ENCODE measurements at places on chromosomes 3 and 15.

GRCh38 chr15:56250626-56251025 lies 6.9 kb upstream of the RFX7 start:
- no peak for DNase-seq

GRCh38 chr3:142912402-142913172 lies 23.7 kb upstream of the PCOLCE2 start:
- no peak for DNase-seq

GRCh38 chr15:76898102-76898501 lies 7.0 kb downstream of the SCAPER start:
- no peak for DNase-seq

- no peak for DNase-seq
Observed at GRCh38 chr3:37116998-37117397, 57.4 kb downstream of the LRRFIP2 start.

GRCh38 chr3:16468336-16469098 lies 45.0 kb downstream of the RFTN1 start:
- no peak for DNase-seq

- DNase-seq = no peak
Observed at GRCh38 chr15:65646486-65646885, 24.7 kb downstream of the SLC24A1 start.

DNA sequence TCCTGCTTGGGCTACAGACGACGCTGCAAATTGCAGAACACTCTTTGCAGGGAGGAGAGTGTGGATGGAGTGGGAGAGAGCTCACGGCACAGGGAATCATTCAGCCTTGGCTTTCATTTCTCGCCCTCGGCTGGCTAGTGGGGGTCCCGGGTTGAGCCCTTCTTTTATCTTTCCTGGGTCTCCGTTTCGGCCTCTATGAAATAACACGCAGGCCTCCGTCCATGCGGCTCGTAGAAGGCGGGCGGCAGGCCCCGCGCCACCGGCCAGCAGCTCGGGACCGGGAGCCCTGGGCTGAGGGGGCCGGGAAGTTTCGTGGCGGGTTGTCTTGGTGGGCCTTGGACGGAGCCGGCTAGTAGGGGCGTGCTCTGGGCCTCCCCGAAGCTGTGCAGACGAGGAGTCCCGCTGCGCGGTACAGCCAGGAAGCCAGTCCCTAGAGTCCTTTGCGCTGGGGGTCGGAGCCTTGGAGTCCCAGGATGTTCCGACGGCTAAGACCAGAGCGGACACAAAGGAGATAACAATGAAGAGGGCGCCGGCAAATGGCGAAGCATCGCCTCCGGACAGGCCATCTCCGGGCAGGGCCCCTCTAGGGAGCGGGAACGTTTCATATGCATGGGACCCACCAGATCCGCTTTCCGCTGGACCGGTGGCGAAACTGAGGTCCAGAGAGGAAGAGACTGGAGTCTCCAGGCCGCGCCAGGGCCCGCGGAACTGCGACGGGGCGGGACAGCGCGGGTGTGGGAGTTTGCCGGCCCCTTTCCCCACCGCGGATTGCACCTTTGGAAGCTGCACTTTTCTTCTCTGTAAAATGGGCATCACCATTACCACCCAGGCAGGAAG lies 4.3 kb downstream of the RNU6-1 start:
- DNase-seq = no peak

- no peak for DNase-seq
Observed at GRCh38 chr3:142279965-142280590, 54.7 kb upstream of the GK5 start.

DNA sequence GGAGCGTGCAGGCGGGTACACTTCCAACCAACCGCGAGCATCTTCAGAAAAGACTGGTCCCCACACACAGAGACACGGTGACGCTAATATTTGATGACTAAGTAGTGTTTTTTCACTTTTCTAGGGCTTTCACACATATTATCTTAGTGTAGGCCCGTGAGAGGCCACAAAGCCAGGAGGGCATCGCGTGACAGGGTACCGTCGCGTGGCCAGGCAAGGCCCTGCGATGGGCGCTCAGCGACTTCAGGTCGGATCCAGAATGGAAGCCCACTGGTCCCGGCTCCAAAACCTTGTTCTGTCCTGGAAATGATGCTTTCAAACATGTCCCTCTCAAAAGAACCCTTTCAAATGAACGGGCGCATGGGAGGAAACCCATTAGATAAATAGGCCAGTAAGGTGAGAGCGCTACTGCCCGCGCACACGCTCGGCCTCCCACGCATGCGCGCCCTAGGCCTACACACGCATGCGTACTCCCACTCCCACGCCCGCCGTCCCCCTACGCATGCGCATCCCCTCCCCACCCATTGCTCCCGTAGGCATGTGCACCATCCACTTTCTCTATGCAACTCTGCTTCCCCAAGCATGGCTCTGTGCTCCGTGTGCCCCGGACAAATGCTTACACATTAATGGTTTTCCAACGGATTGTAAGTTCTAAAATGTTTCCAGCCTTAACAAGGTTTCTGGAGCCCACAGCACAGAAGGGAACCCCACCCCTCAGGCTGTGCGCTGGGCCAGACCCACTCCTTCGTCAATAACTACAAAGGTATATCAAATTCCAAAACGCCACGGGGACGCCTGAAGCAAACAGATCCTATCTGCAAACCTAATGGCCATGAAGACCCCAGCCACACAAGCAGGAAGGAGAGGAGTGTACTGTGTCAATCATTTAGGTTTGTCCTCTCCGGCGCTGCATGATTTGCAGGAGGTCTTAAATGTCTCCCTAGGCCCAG lies 72.1 kb downstream of the OCA2 start:
- no peak for DNase-seq

GRCh38 chr3:50423543-50423942 lies 64.2 kb upstream of the TMEM115 start:
- DNase-seq = no peak

DNA sequence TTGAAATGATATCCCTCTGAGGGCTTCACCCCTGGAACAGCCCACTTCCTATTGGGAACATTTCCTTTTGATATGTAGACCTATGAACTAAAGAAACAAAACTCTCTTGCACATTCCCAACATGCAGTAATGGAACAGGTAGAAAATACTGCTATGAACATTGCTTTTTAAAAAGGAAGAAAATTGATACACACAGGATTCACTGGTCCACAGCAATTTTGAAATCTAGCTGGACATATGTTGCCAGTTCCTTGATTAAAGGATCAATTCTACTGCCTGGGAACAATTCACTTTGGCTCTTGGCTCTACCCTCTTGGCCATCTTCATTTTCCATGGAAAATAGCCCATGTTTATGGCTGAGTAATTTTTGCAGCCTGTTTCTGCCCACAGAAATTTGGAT lies 74.9 kb upstream of the ZNF280D start:
- DNase-seq = no peak

GRCh38 chr3:26997226-26997625 lies 372.0 kb downstream of the NEK10 start:
- no peak for DNase-seq

DNA sequence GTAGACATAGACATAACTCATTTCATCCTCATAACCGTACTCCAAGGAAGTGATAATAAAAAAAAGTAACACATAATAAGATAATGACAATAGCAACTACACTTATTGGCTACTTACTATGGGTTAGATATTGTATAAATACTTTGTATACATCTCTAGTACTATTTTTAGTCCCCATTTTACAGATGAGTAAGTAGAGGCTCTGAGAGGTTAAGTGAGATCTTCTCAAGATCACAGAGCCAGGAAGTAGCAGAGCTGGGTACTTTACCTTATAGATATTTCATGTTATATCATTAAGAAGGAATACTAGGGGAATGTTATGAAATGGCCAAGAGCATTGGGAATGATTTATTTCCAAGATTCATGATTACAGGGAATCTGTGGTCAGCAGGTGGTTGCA lies 49.4 kb upstream of the ADAMTSL3 start:
- no peak for DNase-seq

- DNase-seq = peak; percentile 86
Observed at GRCh38 chr3:38454884-38455638, 1.4 kb downstream of the ACVR2B start.

DNA sequence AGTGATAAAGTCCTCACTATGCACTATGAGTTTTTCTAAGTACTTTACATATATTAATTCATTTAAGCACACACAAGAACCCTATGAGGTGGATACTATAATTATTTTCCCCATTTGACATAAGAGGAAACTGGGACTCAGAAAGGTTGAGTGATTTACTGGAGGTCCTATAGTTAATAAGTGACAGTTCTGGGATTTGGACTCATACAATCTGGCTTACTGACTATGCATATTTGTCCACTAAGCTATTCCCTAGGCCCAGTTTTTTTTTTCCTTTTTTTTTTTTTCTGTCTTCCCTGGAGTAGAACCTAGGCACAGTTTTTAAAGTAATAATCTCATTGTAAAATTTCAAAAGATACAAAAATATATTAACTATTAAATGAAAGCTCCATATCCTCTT lies 6.3 kb upstream of the RTP2 start:
- DNase-seq = no peak

DNA sequence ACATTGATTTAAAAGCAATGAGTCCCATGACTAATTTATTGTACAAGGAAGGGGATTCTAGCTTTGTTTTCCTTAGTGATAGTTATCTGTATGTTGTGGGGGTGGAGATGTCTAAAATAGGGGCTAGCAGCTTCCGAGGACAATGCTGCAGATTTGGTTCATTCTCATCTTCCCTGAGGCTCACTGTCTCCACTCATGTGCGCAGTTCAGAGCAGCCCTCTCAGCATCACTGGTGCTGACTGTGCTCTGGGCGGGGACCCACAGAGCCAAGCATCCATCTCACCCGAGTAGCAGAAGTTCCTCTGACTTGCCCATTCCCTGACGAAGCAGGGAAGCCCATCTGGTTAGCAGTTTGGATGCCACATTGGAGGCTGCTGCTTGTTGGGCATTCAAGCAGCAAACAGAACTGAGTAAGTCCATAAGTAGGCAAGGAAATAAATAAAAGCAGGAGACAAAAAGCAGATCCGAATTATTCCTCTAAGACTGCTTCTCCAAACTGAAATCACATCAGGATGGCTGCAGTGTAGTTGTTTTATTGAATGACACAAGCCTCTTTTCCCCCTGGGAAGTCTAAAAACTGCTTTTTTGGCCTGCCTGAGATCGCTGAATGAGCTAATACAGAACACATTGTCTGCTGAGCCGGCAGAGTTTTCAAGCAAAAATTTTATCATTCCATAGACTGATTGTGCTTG lies 27.5 kb downstream of the RARB start:
- DNase-seq = peak; percentile 63

DNA sequence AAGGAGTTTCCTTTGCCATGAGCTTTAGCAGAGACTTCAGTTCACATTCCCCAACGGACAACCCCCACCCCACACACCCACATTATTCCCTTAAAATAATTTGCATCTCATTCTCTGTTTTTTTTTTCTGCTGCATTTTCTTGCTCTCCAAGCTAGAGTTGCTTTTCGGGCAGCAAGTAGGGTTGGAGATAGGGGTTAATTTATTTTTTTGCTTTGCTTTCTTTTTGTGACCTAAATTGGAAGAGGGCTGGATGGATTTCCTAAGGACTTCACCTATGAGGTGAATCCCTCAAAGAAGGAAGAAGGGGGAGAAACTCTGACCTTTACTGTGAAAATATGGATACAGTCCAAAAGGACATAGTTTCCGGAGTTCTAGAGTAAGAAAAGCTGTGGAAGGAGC lies 6.6 kb downstream of the SOX2 start:
- DNase-seq = no peak

DNA sequence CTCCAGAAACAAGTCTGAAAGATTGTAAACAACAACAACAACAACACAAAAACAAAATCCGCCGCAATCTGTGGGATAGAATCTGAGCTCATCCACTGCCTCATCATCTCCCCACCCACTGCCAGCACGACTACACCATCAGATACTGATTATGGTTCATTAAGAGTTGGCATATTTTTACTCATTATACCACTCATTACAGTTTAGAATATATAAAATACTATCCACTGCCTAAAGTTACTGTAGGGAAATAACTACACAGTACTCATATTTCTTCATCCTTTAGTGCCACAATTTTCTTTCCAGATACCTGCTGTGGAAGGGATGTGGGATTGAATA lies 152.5 kb upstream of the PEX5L start:
- DNase-seq = no peak

- no peak for DNase-seq
Observed at GRCh38 chr3:175434561-175434960, 575.4 kb downstream of the NAALADL2 start.

DNA sequence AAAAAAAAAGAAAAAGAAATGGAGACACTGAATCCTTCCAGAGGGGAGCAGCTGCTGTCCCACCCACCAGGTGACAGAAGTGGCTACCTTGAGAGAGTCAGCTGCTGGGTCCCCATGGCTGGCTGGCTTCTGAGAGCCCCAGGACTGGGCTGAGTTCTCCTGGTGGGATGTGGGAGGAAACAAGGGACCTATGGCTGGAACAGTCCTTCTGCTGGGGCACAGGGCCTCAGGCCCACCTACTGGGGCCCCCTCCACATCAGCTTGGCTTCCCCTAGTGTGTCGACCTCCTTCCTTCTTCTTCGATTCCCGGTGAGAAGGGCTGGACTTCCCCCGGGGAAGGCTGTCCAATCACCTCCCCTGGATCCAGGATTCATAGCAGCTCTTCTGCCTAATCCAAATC lies 32.3 kb downstream of the PRR20G start:
- DNase-seq = no peak

- no peak for DNase-seq
Observed at GRCh38 chr3:33071946-33072345, 25.0 kb downstream of the GLB1 start.

GRCh38 chr3:106837616-106838015 lies 539.6 kb upstream of the CCDC54 start:
- no peak for DNase-seq

GRCh38 chr15:86229936-86230335 lies 150.3 kb downstream of the AGBL1 start:
- no peak for DNase-seq

DNA sequence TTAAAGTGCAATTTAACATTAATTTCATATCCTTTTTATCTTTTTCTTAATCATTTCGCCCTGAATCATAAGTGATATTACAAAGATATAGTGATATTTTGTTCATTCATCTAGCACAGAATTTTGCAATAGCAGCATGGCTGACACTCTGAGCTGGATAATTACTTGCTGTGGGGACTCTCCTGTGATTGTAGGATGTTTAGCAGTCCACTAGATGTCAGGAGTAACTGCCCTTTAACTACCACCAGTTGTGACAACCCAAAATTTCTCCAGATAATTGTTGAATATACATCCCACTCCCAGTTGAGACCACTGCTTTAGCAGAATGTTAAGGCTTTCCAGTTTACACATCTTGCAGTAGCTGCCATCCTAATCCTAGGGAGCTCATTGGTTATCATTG lies 196.8 kb upstream of the MBNL1 start:
- no peak for DNase-seq

DNA sequence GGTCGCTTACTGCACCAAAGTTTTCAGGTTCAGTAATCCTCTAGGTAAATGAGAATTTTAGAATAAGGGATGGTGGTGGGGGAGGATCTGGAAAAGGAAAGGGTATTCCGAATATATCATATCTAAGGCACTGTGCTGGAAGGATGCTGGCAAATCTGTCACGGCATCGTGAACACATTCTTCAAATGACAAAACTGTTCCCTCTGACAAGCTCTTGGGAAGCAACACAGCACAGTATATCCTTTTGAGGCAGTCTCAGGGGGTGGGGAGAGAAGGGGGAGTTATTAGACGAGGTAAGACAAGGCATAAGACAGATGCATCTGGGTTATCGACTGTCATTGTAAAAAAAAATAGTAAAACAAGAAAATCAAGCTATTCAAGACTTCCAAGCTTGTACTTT lies 289.6 kb upstream of the LRRN1 start:
- DNase-seq = no peak
